ENCODE measurements at places on chromosomes 2 and 18.
A peak's percentile ranks its signal among the peaks of the same experiment; 100 is the strongest.

DNA sequence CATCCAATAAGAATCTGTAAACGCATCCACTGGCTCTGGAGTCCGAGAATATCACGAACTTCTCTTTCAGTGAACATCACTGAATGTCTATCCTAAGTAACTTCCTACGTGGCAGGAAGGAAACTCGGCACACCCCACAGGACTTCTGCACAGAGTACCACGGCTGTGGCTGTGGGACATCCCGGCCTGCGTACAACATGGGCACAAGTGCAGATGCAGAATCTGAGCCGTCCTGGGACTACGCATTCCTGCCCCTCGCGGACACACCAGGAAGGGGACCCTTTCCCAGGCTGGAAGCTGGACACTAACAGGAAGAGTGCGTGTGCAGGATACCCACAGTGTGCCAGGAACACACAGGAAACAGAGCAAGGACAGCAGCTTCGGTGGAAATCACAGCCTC lies 60.6 kb downstream of the ZNF516 start:
- no peak for DNase-seq

DNA sequence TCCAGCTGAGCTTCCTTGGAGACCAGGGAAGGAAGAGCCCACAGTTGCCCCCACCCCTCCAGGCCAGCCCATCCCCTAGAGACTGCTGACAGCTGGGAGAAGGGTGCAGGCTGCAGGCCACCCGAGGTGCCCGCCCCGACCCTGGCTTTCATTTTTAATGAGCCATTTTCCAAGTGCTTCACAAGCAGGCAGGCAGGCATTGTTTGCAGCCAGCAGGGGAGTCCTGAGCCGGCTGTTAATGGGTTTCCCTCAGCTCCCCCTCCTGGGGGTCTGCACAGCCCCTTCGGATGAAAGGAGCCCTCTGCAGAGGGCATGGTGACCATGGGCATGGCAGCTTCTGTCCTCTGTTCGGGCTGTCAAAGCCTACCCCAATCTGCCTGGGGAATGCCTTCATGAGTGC lies 94.5 kb downstream of the ZBTB7C start:
- peak; percentile 65 for DNase-seq

DNA sequence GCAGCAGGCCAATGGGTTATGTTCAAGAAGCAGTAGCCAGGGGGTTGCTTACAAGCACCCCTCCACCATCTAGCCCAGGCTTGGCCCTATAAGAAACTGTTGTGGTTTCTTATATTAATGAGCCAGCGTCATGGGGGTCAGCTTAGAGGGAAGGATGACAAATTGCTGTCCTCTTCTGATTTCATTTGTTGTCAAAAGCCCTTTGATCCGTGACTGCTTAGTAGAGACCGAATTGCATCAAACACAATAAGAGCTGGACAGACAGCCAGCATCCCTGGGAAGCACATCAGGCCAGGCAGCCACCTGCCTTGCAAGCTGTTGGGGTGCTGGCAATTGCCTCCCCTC lies 206.6 kb upstream of the SETBP1 start:
- peak; percentile 27 for DNase-seq

- DNase-seq = no peak
Measured at GRCh38 chr2:11698009-11698922, 28.3 kb upstream of the NTSR2 start.

DNA sequence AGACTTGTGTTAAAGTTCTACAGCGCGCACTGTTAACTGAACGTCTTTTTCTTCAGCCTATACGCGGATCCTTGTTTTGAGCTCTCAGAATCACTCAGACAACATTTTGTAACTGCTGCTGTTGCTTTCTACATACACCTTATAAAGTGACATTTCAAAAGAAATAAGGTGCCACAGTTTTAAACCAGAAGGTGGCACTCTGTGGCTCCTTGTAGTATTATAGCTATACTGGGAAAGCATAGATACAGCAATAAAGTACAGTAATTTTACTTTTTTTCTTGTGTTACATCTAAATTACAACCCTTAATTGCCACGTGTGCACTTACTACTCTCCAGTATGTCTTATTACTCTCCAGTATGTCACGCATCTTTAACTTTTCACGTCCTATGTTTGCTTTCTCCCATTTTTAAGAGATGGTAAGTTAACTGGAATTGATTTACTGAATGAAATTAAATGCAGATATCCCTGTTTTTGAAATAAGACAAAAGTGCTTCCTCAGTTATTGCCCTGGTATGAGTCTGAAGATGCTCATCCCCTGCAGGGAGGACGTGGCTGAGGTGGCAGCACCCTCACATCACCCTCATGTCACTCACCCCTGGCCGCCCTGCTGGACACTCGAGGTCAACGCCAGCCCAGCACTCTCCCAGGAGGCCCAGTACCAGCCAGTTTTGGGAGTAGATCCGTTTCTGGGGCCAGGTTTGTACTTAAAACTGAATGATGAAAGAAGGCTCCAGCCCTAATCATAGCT lies 37.8 kb downstream of the GORASP2 start:
- DNase-seq = no peak

DNA sequence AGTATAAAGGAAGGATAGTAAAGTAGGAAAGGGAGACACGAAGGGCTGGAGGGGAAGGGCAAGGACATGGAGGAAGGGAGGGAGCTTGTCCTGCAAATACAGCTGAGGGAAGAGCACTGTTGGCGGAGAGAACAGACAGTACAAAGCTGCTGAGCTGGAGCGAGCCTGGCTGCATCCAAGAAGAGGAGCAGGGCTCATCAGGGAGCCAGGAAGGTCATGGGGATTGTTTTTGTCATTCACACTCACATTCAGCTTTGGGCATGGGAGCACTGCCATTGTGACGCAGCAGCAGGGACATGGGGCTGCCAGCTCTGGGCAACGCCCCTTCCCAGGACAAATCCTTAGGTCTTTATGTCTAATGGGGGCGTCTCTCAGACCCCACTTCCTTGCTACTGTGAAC lies 125.1 kb downstream of the COPS8 start:
- DNase-seq = no peak

DNA sequence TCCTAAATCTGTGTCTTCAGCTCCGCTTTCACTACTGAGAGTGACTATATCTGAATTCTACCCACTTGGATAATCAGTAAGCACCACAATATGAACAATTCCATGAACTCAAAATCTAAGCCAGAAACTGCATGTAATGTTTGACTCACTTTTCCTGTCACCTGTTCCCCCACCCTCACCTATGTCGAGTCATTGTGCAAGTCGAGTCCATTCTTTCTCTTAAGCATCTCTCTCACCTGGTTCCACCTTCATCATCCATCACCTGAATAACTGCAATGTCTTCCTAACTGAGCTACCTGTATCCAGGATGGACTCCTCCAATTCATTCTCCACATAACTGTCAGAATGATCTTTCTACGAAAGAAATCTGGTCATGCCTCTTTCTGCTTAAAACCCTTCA lies 58.2 kb downstream of the PPP1R1C start:
- DNase-seq = no peak

- DNase-seq = peak; percentile 34
Measured at GRCh38 chr2:217797661-217798069, 205.1 kb downstream of the TNS1 start.

GRCh38 chr2:11203480-11203879 lies 48.2 kb downstream of the SLC66A3 start:
- no peak for DNase-seq

GRCh38 chr2:73418343-73418742 lies 32.7 kb downstream of the ALMS1 start:
- DNase-seq = no peak

Measured in NCI-H2081 (cell line).